ENCODE measurements at places on chromosomes 11 and 22. TPM values are rescaled to one million over a fixed set of nuclear protein-coding genes. Genes with fewer than 3 reads are reported as not detected.

OR51A7 gene
- total RNA-seq: 0.15 TPM

NAALAD2 gene
- 2.5 TPM for total RNA-seq

OR52I2 gene
- not detected for total RNA-seq

MAPK8IP2 gene
- total RNA-seq: 0.50 TPM

VWA5A gene
- total RNA-seq: 30.8 TPM

CHRM1 gene
- not detected for total RNA-seq

SHISAL1 gene
- 1.2 TPM for total RNA-seq

TEX12 gene
- total RNA-seq: not detected

PGA5 gene
- total RNA-seq: 0.29 TPM

DUSP8 gene
- 0.87 TPM for total RNA-seq

MRGPRX3 gene
- total RNA-seq: not detected

INCENP gene
- 29.1 TPM for total RNA-seq

Measured in smooth muscle cell of trachea (primary cell).